ENCODE measurements at places on chromosomes 16 and 17.

- no peak for DNase-seq
Observed at GRCh38 chr17:77744066-77744988, 214.2 kb upstream of the TNRC6C start.

DNA sequence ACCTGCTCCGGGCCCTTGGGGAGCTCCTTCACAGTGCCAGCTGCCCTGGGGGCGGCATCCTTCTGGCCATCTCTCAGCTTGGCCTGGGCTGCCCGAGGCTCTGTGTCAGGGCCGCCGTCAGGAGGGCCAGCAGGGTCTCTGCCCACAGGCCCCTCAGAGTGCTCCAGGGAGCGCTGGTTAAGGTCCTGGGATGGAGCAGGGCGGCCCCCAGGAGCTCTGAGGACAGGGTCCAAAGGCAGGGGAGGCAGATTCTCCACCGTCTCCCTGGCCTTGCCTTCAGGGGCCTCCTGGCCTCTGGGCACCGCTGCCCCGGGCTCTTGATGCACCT, 7.2 kb downstream of the NDUFAF8 start:
- DNase-seq: no peak

DNA sequence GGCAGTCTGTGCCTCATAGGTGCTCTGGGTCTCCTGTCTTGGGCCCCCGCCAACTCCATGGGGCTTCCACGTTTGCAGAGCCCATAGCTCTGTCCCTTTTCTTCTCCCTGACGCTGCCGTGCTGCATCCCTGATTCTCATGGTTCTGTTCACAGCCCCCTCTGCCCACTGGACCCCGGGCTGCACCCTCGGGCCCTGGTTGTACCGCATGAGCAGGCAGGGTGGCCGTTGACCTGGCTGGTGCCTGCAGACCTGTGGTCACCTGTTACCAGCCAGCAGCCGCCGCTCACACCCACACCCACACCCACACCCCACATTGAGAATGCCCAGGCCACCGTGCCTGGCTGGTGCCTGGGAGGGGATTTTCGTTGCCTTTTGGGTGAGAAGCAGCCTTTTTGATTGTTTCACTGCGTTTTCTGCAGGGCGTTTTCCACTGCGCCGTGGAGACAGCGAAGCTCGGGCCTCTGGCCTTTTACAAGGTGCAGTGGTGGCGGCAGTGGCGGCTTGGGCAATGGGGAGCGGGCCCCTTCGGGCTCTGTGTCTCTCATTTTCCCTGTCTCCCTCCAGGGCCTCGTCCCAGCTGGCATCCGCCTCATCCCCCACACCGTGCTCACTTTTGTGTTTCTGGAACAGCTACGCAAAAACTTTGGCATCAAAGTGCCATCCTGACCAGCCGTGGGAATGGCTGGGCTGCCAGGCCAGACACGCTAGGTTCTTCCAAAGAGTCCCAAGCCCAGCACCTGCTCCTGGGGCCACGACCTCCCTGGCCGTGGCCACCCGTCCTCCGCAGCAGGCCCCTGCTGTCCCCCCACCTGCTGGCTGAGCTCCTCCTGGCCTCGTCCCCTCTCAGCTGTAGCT, 7.6 kb downstream of the SLC25A10 start:
- DNase-seq: no peak

DNA sequence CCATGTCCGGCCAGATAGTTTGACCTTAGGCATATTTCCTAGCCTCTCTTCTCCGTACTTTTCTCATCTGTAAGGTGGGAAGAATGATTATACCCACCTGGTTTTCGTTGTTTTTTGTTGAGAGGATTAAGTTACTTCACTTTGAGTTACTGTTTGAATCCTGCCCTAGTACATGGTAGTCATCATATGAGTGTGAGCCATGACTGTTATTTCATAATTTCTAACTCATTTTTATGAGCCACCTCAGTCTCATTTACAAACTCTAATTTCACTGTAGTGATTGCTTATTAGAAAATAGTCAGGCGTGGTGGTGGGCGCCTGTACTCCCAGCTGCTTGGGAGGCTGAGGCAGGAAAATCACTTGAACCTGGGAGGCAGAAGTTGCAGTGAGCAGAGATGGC, 45.1 kb downstream of the YPEL2 start:
- peak; percentile 65 for DNase-seq

DNA sequence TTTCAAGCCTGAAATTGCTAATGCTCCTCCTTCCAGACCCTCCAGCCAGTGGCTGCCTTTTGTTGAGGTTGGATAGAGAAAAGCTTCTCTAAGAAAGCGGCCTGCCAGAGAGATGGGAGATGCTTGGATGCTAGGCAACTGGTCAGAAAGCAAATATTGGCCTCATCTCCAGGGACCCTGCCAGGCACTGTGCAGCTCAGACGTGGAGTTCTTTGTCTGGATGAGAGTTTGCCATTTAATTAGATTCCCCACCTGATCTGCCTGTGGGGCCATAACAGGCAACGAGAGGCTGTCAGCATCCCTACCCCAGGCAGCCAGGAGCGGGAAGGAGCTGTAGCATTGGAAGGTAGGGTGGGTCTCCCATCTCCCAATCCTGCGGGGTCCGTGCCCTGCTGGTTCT, 52.7 kb downstream of the ASIC2 start:
- DNase-seq: no peak

GRCh38 chr16:11587643-11588247, 1.0 kb upstream of the LITAF start:
- DNase-seq: no peak

DNA sequence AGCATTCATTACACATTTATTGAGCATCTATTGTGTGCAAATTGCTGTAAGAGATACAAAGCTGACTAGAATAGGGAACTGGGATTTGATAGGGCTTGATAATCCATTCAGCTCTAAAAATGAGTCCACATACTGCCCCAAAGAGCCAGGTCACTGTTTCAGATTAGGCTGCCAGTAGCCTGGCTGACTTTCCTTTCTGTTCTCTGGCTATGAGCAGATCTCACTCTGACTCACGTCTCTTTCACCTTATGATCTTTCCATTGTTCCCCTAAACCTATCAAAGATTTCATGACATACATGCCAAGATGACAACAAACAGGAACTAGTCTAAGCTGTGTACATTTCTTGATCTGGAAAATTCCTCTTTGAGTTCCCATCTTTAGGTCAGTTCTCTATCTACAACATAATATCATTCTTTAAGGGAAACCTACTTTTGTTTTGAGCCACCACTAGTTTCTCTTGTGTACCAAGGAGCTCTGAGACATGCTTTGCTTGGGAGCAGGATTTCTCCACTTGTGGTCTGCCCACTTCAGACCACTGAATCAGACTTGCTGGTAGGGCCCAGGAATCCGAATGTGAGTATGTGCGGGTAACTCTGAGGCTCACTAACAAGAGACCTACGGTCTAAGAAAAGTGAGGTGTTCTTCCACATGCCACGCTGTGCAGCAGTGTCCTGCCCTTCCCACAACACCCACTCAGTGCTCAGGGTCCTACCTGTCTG, 40.9 kb upstream of the ICAM2 start:
- peak; percentile 90 for DNase-seq

- DNase-seq: peak; percentile 15
Observed at GRCh38 chr17:2929881-2930533, 133.4 kb downstream of the OR1D5 start.

DNA sequence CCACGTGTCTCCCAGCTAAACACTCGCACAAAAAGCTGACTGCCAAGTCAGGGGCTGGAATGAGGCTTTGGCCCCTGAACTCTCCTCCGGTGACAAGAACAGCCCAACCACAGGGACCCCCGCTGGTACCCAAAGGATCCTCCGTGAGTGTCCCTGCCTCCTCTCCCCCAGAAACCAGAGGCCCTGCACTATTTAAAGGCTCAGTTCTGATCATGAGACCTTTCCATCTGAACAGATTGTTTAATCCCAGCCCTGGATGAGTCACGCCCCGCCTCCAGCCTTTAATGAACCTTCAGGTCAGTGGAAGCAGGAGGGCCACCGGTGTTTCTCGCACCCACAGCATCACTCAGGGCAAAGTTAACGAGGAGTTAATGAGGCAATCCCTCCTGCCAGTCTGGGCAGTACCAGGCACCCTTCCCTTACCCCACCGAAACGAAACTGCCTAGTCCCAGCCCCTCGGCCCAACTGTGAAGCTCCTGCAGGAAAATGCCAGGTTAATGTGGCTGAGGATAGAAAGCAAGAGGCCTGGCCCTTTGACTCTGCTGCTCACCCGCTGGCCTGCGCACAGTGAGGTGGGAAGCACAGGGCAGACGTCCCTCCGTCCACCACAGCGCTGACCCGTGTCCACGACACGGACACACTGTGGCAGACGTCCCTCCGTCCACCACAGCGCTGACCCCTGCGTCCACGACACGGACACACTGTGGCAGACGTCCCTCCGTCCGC, 32.4 kb downstream of the TIMM22 start:
- DNase-seq: peak; percentile 37

DNA sequence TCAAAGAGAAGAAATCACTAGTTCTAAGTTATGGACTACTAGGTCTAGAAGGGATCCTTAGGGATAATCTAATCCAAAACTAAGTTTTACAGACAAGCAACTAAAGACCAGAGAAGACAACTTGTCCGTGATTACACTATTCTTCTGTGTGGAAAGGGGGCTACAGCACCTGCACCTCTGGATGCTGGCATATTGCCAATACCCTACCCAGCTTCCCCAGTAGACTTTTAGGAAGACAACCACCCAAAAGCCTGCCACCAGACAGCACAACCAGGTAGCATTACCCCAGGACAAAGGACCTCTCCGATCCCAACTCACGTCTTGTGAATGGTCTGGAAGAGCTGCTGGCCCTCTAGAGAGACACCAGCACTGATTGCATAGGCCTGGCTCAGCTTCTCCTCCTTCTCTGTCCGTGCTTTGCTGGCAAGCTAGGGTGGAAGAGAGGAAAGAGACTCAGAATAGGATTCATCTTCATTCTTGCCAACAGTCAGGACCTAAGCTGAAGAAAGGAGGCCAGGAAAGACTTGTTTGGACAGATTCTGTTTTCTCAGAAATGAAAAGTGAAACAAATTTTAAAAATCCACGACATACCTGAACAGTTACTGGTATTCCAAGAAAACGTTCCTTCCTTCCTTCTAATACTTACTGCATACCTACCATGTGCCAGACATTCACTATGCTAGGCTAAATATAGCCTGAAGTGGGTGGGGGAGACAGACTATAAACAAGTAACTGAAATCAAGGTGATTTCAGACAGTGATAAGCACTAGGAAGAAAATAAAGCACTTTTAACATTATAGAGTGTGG, 25.3 kb upstream of the TMEM101 start:
- DNase-seq: no peak

DNA sequence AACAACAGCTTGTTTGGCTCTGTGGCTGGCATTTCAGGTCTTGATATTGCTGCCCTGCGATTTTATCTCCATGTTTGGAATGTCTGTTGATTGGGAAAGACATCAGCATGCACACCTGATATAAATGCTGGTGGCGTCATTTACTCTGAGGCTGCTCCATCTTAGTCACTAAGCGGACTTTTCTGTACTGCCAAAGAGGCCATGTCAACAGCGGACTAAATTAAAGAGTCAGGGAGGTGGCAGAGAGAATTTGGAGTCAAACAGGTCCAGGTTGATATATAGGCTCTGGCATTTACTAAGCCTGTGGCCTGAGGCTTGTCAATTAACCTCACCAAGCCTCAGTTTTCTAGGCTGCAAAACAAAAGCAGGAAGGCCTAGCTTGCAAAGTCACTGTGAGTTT, 6.2 kb downstream of the RBFOX1 start:
- no peak for DNase-seq

DNA sequence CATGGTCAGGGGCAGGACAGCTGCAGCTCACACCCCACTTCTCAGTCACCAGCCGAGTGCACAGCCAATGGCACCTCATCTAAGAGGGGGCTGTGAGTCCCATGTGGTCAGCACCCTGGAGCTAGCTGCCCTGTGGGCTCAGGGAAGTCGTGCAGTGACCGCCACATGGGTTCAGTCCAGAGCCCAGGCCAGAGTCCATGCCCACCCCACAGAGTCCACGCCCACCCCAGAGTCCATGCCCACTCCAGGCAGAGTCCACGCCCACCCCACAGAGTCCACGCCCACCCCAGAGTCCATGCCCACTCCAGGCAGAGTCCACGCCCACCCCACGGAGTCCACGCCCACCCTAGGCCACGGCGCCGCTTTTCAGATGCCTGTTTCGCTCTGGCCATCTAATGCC, 24.1 kb downstream of the SLC7A5 start:
- no peak for DNase-seq

DNA sequence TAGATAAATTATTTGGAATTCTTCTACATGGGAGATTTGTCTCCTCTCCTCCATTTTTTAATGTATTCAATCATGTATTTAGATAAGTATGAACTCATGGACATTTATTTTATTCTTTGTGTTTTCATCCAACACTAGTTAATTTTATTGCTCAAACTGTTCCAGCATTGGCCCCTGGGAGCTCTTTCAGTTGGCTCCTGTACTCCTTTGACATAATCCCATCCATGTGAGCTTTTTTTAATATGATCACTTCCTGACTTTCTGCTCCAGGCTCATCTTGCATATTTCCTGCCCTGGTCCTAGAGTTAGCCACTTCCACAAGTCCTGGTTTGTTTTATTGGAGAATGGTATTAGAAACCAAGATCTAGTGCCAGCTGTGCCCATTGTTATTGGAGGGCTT, 419.0 kb upstream of the CDH11 start:
- no peak for DNase-seq

GRCh38 chr16:71473891-71474290, 11.8 kb upstream of the ZNF23 start:
- no peak for DNase-seq

DNA sequence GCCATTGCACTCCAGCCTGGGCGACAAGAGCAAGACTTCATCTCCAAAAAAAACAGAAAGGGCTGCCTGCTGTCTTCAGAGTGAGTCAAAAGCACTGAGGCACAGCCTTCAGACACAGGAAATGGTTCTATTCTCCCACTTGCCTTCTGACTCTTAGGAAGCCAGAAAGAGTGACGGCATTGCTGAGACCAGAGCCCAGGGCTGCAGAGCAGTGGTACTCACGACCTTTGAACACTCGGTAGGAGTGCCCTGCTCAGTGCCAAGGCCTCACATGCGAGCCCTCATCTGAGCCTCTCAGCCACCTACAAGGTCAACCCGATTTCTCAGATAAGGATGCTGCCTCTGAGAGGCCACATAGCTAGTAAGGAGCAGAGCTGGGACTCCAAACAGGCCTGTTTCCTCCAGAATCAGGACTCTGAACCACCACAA, 3.5 kb upstream of the ITGAE start:
- peak; percentile 68 for DNase-seq

GRCh38 chr16:23908790-23909189, 73.0 kb downstream of the PRKCB start:
- DNase-seq: no peak

DNA sequence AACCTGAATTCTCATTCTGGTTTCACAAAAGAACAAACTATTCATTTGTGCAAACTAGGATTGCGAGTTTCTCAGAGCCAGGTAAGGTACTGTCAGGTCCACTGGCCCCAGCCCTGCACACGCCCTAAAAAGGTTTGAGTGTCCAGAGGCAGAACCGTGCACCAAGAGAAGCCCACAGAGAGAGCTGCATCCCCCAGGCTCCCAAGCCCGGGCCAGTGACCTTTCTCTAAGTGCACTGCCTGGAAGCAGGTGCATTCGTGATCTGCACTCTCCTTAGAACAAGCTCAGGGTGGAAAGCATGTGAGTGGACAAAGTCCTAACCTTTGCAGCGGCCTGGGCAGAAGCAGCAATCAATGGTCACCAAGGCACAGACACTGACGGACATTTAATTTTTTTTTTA, 26.8 kb downstream of the MEAK7 start:
- DNase-seq: no peak

- DNase-seq: no peak
Observed at GRCh38 chr16:31148281-31148728, 1.6 kb downstream of the PRSS36 start.

- DNase-seq: no peak
Observed at GRCh38 chr16:53042235-53042701, 10.4 kb downstream of the CHD9NB start.
